ENCODE measurements at places on chromosomes 16 and 17. TPM values are rescaled to one million over a fixed set of nuclear protein-coding genes. Genes with fewer than 3 reads are reported as not detected.

- DNase-seq, result no peak
These were observed 2.9 kb downstream of the PPM1D start for GRCh38 chr17:60602871-60603270.

HAP1 gene
- total RNA-seq, result 0.04 TPM

DNA sequence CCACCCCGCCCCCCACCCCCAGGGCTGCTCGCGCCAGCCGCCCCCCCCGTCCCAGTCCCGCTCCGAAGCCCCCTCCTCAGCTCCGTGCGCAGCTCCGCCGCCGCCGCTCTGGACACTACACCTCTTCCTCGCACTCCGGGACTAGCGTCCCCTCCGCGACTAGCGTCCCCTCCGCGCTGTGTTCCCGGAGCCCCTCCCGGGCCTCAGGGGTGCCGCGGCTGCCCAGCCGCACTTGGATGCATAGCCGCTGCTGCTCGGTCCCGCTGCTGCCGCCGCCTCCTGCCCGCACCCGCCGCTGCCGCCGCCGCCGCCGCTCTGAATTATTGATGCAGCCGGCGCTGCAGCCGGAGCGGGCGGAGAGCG, at the start of gene CBLN1:
Gene CBLN1 (minus strand): TSS at position 359 of the 363 bp plus-strand sequence. CDS start 373 bp downstream, outside the sequence.
- no peak for DNase-seq

DNA sequence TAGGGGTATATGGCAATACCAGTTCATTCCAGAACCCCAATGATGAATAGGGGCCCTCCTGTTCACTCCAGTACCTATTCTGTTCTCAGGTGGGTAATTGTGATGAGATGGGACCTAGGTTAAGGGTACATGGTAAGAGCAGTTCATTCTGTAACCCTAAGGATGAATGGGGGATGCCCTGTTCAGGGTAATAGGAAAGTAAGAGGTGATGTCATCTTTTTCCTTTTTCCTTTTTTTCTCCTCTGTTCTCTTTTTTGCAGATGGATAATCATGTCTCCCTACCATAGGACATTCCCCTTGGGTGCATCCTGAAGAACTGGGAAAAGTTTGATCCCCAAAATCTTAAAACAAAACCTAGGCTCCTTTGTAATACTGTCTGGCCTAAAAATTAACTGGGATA, 25.0 kb upstream of the SLC6A2 start:
- DNase-seq, result no peak

GRCh38 chr17:7987112-7987893, 15.1 kb upstream of the GUCY2D start:
- DNase-seq, result no peak

SSTR5 gene
- not detected for total RNA-seq

DNA sequence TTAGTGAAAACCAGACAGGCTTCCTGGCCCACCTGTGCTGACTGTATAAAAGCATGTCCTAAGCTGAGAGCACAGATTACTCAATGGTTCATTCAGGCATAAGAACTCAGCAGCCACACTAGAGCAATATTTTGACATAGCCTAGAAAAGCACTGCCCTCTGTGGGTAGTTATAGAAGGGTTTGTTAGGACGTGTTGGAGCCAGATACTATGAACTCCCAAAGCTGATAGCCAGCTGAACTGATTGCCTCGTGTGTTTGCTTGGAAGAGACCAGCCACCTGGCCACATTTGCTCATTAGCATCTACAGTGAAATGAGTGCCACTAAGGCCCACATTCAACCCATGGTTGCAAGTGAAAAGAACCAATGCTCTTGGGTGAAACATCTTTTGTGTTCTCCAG, 30.8 kb upstream of the ABCA5 start:
- DNase-seq, result peak; percentile 65

NDUFB10 gene
- total RNA-seq, result 537 TPM

GCGR gene
- total RNA-seq, result not detected

- no peak for DNase-seq
These were observed 17.5 kb downstream of the ZNF18 start for GRCh38 chr17:11979795-11980194.

DNA sequence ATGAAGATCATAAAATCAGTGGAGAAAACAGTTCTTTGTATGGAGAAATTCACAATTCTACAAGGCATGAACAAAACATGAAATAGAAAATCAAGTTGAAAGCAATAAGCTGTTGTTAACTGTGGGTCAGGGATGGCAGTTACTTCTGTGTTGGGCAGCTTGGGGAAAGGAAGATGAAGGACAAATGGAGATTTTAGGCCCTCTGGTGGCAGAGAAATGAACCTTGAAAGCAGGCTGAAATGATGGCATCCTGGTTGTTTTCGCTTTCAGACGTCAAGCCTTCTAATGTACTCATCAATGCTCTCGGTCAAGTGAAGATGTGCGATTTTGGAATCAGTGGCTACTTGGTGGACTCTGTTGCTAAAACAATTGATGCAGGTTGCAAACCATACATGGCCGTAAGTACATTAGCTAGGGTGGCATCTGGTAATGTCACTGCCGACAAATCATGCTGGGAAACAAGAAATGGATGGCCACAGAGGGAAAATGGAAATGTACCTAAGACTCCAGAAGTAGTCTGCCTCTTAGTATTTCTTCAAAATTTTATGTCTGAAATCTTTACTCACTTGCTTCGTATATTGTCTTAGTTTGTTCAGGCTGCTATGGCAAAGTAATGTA, 108.9 kb downstream of the MAP2K6 start:
- peak; percentile 85 for DNase-seq

GRCh38 chr16:85004587-85005205, 6.6 kb downstream of the ZDHHC7 start:
- DNase-seq, result no peak

DNA sequence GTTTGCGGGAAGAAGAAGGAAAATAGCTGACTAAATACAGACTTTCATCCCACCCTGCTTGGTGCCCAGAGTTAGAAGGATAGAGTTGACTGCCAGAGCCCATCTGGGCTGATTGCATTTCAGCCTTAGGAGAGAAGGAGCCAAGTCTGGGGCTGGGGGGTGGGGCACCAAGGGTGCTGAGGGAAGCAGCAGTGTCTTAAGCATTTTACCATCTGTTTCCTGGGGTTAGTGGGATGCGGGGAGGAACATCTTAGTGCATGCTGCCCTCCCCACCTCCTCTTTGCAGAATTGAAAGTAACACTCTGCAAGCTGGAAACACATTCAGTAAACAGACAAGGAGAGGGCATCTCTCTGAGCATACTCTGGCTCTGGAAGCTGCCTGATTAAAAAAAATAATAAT, 1.5 kb upstream of the ARL5C start:
- no peak for DNase-seq

DNA sequence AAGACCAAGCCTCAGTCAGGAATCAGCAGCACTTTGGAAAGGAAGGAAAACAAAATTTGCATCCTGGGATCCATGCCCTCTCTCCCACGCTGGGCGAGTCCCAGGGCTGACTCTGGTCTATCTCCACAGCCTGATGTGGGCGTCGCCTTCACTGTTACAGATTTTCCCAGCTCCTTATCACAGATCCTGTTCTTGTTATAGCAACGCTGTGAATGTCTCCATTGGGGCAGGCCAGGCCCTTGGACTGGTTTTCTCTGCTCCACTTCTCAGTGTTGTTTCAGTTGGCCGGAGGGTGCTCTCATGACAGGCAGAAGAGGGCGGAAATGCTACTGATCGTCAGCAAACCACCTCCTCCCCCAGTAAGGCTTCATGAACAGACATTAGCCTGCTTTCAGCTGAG, 127.9 kb upstream of the CDH11 start:
- DNase-seq, result no peak

DNA sequence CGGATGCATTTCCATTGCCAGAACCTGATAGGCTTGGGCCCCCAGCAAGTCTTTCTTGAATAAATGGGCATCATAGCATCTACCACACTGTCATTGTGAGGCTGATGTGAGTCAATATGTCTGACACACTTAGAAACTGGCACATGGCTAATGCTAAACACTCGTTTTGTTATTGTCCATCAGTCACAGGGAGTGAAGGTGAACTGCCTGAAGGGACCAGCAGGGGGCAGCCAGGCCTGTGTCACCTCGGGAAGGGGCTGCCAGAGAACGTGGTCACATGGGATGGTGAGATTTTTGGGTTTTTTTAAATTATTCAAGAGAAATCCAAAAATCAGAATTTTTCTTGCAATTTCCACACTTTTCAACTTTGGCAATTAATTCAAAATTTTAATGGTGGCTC, 831 bp upstream of the RCVRN start:
- peak; percentile 84 for DNase-seq

DOC2B gene
- total RNA-seq, result not detected

DNA sequence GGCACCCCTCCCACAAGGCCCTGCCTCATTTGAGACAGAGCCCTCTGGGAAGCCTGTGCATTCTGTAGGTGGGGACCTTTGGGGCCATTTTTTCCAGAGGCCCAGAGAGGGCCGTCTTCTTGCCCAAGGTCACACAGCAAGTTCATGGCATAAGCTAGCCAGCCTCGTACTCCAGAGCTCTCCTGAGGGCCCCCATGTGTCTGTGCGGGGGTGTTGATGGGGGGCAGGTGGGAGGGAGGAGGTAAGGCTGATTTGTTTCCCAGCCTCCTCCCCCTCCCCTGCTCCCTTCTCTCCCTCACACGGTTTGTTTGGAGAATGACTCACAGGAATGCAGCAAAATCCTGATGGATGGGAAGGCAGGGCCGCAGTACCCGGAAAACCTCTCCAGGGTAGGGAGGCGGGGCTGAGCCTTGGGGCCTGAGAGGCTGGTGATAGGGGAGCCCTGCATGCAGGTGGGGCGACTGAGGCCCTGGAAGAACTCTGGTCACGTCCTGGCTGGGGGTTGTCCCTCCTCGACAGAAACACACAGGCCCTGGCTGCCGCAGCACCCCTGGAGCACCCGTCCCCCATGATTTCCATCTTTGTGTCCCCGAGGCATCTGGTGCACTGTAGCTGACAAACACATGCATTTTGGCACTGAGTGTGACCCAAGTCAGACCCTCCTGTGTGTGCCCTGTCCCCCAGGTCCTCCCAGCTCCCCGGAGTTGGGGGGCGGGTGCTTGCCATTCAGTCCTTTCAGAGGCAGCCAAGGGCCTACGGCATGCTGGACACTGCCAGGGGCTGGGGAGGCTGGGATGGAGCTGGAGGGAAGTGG, 29.7 kb downstream of the RAI1 start:
- no peak for DNase-seq

GRCh38 chr17:57955183-57955931, at the start of gene CUEDC1:
Gene CUEDC1, minus strand, starts transcription at chr17:57955412. Its CDS starts 69,848 bp downstream, at chr17:57885564.
- peak; percentile 80 for DNase-seq

DNA sequence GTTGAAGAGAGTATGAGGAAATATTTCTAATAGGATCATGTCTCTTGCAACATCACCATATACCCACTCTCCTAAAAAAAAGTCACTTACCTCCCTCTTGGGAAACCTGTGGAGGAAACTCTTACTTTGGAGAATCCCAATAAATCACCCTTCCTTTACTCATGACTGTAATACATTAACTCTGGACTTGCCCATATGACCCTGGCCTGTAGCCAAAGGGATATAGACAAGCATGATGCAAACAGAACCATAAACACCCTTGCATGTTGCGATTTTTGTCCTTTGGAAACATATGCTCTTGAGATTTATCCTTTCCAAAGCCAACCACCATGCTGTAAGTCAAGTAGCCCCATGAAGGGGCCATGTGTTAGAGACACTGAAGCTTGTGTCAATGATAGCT, 19.5 kb downstream of the CDH11 start:
- no peak for DNase-seq

DNA sequence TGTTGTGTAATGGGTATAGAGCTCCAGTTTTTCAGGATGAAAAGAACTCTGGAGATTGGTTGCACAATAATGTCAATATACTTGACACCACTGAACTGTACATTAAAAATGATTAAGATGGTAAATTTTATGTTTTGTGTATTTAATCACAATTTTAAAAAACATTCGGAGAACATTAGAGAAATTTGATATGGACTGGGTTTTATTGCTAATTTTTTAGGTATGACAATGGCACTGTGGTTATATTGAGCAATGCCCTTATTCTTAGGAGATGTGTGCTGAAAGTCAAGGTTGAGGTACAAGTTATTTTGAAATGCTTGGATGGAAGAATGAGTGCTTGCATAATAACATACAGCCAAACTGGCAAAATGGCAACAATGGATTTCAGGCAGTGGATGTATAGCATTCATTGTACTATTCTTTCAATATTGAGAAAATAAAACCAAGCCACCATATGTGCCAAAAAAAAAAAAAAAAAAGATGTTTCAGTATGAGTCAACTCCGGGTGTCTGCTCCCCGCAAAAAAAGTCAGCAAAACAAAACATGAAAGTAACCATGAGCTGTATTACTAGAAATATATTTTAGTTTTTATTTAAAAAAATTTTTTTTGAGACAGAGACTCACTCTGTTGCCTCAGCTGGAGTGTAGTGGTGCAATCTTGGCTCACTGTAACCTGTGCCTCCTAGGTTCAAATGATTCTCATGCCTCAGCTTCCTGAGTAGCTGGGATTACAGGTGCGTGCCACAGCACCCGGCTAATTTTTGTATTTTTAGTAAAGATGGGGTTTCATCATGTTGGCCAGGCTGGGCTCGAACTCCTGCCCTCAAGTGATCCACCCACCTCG, 19.8 kb downstream of the HOXB1 start:
- DNase-seq, result no peak

DNA sequence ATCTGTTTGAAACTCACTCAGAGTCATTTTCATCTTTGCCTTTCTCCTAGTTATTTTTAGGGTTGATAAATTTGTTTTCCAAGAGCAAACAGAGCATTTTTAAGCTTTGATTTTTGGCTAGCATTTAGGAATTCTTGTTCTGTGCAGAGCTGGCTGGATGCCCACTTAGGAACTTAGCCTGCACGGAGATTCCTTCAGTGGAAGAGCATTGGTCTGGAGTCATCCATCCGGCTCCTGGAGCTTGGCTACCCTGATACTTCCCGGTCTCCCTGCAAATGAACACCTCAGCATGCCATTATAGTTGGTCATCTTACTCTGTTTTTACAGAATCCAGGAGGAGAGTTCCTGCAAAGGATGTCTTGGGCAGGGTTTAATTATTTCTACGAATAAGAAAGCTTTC, 57.1 kb downstream of the SPECC1 start:
- DNase-seq, result no peak

GRCh38 chr17:45132572-45133463, 503 bp upstream of the PLCD3 start:
- peak; percentile 86 for DNase-seq

DNA sequence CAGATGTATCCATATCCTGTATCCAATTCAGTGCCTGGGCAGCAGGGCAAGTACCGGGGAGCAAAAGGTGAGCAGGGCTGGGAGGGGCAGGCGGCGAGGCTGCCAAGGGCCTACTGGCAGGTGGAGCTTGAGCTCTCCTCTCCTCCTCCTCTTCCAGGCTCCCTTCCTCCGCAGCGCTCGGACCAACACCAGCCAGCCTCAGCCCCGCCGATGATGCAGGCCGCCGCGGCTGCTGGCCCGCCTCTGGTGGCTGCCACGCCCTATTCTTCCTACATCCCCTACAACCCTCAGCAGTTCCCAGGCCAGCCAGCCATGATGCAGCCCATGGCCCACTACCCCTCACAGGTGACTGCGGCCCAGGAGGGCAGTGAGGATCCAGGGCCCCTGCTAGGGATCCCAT, 11.6 kb downstream of the ATXN2L start:
- DNase-seq, result no peak

OTOP3 gene
- not detected for total RNA-seq

DNA sequence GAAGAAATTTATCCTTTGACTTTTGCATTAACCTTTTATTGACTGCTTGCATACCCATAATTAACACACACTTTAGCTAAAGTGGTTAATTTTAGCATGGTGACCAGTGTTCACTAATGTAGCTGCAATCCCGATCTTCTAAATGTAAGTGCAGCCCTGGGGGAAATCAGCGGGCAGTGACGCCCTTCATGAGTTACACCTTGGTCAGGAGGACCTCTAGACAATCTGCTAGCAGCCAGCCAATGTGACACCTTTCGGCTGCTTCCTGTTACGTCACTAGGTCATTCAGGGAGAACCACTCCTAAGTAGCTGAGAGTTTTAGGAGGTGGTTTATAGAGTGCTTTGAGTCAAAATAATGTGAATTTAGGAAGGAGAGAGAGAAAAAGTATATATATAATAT, 180.5 kb downstream of the IRX3 start:
- no peak for DNase-seq
